Midbrain (tissue), 1 donor: ENCODE measurements at places on chromosomes 1 and 21.

GRCh38 chr21:41610042-41610839, 102.3 kb upstream of the TMPRSS2 start:
- DNase-seq: peak; percentile 9

GRCh38 chr1:221801773-221802516, 60.1 kb upstream of the DUSP10 start:
- no peak for DNase-seq

GRCh38 chr1:110412576-110412975, 5.1 kb upstream of the LAMTOR5 start:
- DNase-seq: peak; percentile 81

GRCh38 chr1:234666761-234667160, 56.8 kb upstream of the IRF2BP2 start:
- DNase-seq: no peak

DNA sequence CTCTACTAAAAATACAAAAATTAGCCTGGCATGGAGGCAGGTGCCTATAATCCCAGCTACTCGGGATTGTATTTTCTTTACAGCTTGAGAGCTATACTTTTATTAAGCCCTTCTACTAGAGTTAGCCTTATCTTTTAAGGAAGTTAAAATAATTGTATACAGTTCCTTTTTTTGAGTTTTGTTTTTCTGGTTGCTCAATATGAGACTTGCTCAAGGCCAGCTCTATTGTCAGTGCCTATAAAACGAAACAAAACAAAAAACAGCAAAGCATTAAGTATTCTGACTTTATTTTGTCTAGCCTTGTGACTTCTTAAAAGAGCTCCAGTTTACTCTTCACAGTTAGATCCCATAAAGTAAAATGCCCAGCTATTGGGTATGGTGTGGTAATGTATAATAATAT, 17.2 kb downstream of the PKN2 start:
- peak; percentile 36 for DNase-seq

- DNase-seq: no peak
Measured at GRCh38 chr1:232952514-232953499, 2.4 kb downstream of the NTPCR start.

- DNase-seq: no peak
Measured at GRCh38 chr1:82564333-82564732, 763.6 kb downstream of the ADGRL2 start.

- no peak for DNase-seq
Measured at GRCh38 chr1:224298346-224299330, 31.3 kb downstream of the NVL start.

- peak; percentile 95 for DNase-seq
Measured at GRCh38 chr1:171313835-171314320, at the start of gene FMO4. Gene FMO4 (plus strand): TSS chr1:171314183. CDS start chr1:171319826, 5,643 bp downstream.

DNA sequence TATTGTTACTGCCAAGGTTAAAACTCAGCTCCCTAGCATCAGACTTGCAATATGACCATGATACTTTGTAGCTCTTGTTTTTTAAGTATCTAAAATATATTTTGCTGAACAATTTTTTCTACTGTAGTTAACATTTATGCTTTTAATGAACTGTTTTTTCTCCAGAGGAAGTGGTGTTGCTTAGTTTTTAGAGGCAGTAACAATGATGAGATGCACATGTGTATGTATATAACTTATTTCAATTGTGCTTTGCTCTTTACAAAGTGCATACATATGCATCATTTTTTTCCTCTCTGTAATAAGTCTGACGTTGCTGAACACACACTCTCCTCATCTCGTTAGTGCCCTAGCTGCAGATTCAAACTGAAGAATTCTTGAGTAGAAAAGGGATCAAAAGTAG, 418.8 kb downstream of the ZP4 start:
- no peak for DNase-seq

GRCh38 chr1:41662765-41663437, 178.4 kb upstream of the EDN2 start:
- DNase-seq: peak; percentile 46

GRCh38 chr1:29332204-29332603, 95.9 kb downstream of the PTPRU start:
- DNase-seq: no peak

DNA sequence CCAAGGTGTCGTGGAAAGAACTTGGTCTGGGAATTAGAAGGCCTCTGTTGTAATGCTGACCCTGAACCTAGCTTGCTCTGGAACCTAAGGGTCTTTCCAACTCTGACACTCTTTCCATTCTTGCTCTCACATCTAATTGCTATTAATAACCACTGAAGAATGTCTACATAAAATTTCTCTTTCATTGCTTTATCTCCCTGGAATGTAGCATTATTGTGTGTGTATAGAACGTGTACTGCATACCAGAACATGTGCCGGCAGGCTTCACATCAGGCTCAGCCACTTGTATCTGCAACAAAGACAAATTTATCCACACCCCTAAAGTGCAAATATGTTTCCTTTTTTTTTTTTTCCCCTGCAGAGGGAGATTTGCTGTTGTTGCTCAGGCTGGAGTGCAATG, 13.9 kb upstream of the LAX1 start:
- no peak for DNase-seq

- no peak for DNase-seq
Measured at GRCh38 chr1:9643351-9644256, 7.9 kb upstream of the PIK3CD start.

DNA sequence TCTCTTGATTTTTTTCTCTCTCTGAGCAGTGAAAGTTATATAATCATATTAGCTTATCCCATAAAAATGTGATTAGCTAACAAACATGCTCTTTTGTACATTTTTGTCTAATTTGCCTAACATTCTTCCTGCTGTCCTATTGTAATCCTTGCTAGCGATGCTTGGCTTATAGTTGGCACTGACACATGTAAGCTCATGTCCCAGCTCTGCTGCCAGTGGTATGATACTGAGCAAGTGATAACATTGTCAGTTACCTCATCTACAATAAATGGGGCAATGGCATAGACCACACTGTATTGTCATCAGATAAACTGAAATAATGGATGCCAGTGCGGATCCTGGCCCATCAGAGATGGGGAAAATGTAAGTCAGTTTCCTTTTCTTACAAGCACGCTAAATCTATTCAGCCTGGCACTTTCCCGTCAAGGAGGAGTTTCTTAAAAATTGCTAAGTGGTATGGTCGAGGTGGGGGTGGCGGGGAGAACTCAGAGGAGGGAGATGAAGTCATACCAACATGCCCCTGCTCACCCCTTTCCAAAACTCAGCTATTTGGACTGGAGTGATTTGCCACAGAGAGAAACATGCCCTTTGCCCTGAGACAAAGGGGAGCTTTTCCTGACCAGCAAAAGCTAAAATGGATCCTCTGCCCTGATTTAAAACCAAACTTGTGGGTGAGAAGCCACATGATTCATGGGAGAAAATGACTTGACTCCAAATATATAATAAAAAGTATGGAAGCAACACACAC, 1.3 kb downstream of the FYB2 start:
- DNase-seq: no peak

DNA sequence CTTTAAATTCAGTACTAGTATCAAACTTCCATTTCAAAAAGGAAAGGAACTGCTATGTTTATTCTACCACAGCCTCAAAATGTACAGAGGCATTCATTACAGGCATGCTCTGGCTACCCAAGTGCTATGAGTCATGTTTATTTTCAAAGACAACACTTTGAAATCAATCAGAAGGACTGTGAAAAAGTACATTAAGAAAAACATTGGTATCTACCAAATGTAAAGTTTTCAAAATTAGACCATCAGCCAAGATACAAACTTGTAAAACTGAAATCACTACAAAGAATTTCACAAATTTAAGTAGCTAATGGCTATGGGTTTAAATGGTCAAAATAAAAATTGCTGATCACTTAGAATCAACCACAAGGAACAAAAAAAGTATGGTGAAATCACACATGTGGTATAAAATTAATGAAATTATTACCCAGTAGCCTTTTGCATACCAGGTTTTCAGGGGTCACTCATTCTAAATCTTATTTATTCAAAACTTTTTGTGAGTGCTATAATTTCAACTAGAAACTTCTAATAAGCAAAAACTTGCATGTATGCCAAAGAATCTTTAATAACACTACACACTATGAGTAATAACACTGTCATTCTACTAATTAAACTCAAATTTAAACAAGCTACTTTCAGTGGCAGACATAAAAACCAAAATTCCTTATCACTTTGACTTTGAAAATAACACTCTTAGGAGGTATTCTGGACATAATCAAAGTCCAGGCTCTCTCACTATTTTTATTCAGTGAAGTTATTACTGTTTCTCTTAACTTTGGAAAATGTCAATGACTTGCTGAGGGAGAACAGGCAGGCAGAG, 49.2 kb downstream of the ENAH start:
- DNase-seq: no peak

DNA sequence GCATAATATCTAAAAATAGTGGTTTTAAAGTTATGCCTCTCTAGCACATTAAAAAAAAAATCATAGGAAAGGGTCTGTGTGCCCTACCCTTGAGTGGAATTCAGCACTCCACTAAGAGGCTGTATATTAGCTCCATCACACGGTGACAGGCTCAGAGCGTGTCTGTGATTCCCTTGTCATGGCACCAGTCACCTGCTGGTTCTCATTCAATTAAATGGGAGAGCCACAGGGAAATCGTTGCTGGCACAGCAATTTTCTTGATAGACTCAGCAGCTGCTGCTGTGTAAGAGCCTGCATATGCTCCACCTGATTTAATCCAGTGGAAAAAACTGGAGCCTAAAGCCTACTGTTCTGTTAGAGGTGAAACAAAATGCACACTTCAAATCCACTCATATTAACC, 9.5 kb downstream of the ATP6V1G3 start:
- DNase-seq: no peak

GRCh38 chr1:3673381-3674099, 21.2 kb downstream of the TP73 start:
- DNase-seq: no peak

DNA sequence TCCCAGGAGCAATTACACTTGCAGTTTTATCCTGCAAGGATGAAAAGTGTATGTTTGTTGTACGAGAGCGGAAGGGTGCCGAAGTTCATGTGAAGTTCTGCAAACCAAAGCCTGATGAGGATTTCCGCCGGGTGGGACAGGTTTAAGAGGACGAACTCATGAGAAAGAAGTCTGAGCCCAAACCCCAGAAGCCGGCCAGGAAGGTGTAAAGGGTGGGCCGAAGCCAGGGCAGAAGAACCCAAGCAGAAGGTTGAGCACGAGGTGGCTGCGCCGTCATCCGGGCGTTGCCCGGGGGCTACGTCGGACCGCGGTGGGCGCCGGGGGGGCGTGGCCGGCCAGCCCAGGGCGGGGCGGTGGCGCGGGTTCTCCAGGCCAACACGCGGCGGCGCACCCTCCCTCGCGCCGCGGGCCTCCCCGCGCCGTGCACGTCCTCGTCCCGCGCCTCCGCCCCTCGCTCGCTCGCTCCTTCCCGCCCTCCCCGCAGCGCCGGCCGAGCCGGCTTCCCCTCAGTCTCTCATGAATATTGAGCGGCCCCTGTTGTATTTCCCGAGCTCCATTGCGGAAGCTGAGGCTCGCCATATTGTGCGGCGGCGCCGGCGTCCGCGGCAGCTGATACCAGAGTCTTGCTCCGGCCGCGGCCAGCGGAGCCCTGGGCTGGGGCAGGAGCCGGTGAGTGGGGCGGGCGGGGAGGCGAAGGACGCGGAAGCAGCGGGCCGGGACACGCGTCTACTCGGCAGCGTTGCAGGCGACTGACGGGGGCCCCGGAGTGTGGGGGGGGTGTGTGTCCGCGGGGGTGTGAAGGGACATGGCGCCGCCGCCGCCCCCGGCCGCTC, at the start of gene RNF2:
Gene RNF2 (plus strand): TSS at position 578 of the 833 bp plus-strand sequence. CDS start 41,996 bp downstream, outside the sequence.
- DNase-seq: peak; percentile 85

DNA sequence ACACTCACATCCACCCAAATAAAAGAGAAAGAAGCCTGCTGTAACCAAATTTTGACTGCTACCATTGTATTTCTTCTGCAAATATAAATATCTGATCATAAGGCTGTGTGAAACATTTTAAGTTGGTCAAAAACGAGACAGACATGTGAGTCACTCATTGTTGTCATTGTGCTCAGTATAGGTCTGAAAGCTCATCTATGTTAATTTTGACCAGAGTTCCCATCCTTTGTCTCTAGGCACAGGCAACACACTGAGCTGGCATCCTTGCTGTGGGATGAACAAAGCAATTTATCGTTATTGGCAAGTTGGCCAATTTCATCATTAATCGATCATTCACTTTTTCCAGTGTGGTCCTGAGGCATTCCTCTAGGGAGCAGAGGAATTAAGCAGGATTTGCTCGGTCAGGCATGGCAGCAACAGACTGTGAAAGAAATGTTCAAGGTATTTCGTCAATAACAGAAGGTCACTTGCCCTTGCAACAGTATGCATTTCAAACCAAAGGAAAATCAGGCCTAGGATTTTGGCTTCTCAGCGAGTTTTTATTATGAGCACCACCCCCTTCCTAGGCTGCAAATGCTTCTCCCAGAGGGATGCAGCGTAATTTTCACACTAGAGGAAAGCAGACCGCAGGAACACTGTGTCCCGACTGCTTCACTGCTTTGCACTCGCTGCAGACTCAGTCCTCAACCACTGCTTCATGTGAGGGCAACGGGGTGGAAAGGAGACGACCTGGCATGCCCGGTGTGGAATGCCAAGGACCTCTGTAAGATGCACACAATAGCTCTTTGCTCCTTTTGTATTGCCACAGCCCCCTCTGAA, 87.9 kb upstream of the SMYD2 start:
- no peak for DNase-seq

DNA sequence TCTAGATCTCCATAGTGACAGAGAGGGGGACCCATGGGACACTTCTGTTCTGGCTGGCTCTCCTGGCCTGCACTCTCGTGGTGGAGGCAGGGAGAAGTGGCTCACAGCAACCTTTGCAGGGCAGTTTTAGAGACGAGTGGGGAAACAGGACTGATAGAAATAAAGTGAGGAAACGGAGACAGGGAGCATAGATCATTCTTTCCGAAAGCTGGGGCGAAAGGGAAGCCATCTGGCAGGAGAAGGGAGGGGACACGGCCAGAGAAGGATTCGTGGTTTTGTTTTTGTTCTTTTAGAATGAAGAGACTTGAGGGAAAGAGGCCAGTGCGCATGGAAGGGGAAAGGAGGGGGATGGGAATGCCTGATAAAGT, 3.5 kb downstream of the TIE1 start:
- DNase-seq: no peak
